ENCODE measurements at places on chromosomes 11 and 22.

GRCh38 chr22:43474161-43475101 lies 62.6 kb downstream of the MPPED1 start:
- DNase-seq: no peak

DNA sequence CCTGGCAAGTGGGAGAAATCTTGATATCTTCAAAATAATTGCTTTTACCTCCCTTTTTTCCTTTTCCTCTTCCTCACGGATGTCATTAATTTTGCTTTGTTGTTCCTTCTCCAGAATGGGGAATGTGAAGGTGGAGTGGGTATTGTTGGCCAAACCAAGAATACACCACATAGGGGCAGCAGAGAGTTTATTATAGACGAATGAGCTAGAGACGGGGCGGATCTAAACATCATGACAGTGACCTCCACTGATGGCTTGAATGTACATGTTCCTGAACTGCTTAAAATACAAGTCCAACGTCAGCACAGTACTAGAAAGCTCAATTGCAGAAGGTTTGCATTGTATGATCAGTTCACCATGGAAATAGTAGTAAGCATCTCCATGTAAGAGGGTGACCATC lies 122.3 kb upstream of the SNX19 start:
- DNase-seq: no peak

- DNase-seq: no peak
These were observed 9.7 kb downstream of the ASCL2 start for GRCh38 chr11:2260491-2261364.

GRCh38 chr11:75513250-75513649 lies 12.5 kb downstream of the GDPD5 start:
- no peak for DNase-seq

DNA sequence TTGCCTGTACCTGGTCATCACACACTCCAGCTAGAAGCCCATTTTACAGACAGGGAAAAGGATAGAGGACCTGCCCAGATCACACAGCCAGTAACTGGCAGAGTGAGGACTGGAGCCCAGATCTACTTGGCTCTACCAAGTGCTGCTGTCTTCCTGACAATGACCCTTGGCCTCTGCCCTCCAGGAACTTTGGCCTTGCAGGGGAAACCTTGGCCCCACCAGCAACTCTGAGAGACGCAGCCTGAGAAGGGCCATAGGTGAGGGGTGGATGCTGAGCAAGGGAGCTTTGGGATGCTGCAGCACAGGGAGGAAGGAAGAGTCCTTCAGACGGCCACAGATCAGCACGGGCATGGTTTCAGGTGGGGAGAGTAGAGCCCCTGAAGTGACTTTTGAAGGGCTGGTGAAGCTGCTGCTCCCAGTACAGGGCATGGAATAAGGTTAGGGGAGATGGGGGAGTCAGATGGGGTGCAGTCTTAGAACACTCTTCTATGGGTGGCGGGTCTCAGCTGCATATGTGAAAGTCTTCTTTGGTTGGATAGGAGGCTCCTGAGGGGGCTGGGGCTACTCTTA lies 2.0 kb upstream of the CAPN5 start:
- no peak for DNase-seq

GRCh38 chr22:38834215-38834953 lies 9.4 kb downstream of the NPTXR start:
- DNase-seq: no peak

DNA sequence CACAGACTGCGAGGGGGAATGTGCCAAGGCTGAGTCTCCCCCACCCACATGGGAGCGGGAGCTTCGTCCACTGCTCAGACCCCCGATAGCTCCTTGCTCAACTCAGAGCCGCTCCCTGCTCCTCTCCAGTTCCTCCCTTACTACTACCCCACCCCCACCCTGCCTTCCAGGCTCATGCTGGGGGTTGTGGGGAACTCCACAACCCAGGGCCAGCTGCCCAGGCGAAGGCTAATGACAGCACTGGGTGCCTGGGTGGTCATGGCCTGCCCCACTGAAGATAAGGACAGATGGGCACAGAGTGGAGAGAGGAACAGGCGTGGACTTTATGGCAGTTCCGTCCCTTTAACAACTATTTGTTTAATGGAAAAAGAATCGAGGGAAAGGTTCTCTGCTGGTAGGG lies 73.7 kb downstream of the PDE2A start:
- no peak for DNase-seq

DNA sequence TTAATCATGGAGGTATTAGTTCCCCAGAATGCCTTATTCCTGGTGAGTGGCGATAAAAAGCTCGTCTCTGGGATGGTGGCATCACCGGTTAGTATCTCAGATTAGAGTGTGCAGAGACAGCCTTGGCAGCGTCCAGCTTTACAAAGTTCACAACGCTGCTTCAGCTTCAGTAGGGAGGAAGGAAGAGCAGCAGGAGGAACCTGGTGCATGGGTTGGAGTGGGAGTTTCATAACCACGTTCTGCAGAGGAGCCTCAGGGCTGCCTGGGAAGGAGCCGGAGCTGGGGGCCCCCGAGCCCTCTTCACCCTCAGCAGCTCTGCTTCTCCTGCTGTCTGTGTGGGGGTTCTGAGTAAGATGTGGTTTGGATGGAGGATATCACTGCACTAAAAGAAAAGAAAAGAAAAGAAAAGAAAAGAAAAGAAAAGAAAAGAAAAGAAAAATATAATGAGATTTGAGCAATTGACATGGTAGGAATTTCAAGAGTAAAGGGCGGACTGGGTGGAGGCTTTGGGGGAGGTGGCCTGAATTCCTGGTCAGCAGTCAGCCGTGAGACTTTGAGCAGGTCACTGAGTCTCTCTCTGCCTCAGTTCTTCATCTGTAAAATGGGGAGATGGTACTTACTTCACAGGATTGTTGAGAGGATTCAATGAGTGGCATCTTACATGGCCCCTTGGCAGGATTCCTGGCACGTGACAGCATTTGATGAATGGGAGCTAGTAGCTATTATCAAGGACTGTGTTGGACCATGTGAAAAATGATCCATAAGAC lies 6.5 kb downstream of the ASPHD2 start:
- no peak for DNase-seq

DNA sequence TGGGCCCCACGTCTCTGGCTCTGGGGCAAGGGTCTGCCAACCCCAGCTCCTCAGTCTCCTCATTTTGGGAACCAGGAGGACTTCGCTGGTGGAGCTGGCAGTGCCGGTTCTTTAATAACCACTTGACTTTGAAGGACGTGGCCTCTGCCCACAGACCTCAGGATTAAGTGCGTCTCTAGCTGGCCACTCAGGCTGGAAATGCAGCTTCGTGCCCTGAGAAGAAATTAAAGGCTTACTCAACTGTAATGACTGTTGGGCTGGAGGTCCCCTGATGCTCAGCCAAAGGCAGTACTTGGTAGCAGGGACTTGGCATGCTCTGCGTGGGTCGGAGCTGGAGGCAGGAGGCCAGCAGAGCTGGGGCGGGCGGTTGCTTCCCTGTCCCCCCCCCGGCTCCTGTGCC lies 16.7 kb upstream of the PARVG start:
- DNase-seq: no peak

DNA sequence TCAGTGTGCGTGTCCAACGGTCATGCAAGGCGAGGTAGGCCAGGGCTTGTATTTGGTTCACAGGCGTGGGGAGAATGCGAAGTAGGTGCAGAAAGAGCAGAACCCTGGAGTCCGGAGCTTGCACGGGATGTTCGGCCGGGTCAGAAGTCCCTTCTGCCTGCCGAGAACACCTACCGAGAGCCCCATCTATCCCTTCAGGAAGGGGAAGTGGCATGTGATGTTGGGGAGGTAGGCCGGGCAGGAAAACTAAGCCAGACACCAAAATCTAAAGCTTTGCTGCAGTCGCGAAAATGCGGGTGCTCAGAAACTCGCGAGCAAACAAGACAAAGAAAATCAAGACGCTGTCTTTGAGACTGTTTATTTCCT lies 435 bp upstream of the TAF6L start:
- DNase-seq: no peak

- DNase-seq: no peak
These were observed 106.4 kb downstream of the TRAF6 start for GRCh38 chr11:36403661-36404060.

DNA sequence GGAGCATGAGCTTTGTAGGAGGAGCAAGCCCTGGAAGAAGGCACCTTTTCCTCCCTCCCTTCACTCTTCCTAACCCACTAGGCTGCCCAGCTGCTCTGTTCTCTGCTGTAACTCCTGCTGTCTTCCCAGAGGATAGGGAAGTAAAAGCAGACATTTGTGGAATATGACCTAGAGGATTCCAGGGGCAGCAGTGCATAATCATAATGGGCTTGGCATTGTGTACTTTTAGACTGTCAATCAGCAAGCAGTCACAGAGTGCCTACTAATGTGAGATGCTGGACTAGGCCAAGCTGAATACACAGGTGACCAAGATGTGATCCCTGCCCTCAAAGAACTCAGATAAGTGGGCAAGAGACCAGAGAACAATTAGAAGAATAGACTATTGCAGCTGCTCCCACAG lies 133.0 kb downstream of the NAV2 start:
- no peak for DNase-seq

DNA sequence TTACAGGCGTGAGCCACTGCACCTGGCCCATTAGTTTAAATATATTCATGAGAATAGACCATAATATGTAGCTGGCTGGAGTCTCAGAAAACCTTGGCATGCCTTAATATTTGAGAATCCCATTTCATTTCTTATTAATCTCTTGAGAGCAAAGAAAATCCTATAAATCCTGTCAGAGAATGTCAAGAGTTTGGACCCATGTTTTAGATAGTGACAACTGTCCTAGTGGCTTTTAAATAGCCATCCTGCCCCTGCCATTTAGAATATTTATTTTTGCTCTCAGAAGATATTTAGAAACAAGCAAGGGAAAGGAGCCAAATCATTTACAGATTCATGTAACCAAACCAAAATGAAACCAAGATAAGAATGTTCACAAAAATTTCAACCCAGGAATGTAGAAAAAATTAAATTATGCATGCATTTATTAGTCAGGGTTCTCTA lies 107.2 kb downstream of the SWAP70 start:
- DNase-seq: no peak

- DNase-seq: no peak
These were observed 119.4 kb downstream of the TTC28 start for GRCh38 chr22:28560046-28560742.

GRCh38 chr22:30325065-30325720 lies 1.5 kb downstream of the TBC1D10A start:
- no peak for DNase-seq

DNA sequence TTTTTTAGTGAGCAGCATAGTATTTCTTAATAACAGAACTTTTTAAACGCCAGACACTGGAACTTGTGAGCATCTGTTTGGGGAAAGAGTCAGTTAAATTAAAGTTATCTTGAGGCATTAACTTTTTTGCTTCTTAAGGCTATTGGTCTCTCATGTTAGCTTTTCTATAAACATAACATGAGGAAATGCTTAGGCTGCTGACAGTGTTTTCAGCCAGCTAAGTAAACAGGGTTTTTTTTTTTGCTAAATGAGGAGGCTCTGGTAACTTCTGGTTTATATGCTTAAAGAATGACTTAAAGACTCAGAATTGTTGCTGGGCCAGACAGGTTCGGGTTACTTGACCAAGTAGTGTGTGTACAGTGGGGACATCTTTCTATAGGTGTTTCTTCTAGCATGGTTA lies 95.8 kb upstream of the ALKBH3 start:
- no peak for DNase-seq

DNA sequence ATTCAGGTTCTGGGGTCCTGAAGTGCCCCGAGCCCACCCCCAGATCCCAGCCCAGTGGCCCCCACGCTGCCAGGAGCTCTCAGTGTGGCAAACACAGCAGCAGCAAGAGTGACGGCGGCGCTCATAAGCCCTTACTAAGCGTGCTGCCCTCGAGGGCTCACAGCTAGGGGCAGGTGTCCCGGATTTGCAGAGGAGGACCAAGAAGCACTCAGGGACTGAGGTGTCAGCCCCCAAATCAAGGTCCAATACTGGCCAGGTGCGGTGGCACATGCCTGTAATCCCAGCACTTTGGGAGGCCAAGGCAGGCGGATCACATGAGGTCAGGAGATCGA lies 25.4 kb downstream of the CELSR1 start:
- DNase-seq: no peak

- no peak for DNase-seq
These were observed 48.4 kb downstream of the DBX1 start for GRCh38 chr11:20111871-20112270.

DNA sequence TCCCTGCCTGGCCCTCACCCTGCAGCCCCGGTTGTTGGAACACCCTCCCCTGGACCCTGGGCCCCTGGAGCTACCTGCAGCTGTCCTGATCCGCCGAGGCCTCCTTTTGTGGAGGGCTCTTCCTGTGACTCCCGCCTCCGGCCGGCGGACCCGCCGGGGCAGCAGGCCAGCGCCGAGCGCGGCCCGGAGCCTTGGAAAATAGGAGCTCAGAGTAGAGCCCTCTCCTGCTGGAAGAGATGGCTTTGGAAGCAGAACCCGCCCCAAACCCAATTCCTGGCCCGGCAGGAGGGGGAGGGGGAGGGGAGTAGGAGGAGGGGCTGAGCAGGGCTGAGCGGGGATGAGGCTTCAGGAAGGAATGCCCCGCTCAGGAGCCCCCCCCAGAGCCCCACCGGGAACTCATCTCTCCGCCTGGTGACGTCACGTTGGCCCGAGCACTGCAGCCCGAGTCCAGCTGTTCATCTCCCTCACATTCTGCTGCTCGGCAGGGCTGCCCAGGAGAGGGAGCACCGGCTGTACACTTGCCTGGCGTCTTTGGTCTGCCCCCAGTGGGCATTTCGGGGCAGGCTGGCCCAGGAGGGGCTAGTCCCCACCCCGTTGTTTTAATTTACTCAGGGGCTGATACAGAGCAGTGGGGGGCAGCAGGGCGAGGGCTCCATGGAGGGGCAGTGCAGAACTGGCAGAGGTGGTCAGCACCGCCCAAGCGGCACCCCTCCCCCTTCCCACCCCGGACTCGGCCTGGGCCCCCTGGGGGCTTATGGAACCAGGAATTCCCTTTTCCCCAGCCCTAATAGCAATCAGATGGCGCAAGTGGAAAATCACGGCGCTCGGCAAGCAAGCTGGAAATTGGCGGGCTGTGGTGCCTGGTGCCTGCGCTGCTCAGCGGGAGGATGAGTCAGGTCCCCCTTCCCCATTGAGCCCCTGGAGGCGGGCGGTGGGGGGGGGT lies at the start of gene MRGPRF:
TSS of gene MRGPRF (minus strand) at position 238 of the 943 bp plus-strand sequence. CDS start 3,345 bp downstream, outside the sequence.
- DNase-seq: no peak

DNA sequence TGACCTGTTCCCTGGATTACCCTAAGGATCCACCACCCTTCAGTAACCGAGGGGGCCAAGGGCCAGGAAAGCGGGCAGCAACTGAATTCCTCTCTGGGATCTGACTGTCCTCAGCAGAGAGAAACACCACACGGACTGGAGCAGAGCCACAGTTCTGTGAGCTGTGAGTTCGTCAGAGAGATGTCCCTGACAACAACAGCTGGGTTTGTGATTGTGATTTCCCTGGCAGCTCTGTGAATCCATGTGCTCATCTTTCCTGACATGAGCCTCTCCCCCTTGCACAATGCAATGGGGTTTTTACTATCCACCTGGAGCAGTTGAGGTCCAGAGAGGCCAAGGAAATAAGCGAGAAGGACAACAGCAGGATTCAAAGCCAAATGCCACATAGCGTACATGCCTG lies 69.4 kb upstream of the AMPD3 start:
- no peak for DNase-seq

GRCh38 chr22:42887523-42888507 lies 30.7 kb upstream of the ARFGAP3 start:
- DNase-seq: no peak

DNA sequence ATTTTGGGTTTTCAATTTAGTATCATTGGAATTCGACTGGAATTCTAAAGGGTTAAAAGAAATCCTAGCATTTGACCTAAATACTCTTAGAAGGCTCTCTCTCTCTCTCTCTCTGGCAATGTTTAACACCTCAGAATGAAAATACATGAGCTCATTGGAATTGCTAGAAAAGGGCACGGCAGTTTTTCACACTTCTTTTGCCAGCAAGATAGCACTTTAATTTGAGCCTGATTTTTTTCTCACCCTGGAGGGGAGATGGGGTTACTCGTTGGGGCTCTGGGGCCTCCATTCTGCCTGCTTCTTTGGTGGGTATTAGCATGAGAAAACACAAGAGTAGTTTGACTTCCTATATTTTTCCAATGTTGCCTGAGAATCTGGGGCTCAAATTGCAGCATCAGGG lies 22.8 kb upstream of the CLMP start:
- DNase-seq: no peak
